ENCODE measurements at places on chromosomes 6 and 20. TPM values are rescaled to one million over a fixed set of nuclear protein-coding genes. Genes with fewer than 3 reads are reported as not detected.

Gene ADGRB3
- total RNA-seq: 1.8 TPM

Gene PPP1R16B
- not detected for total RNA-seq

Gene MCCD1
- not detected for total RNA-seq

Gene CGA
- total RNA-seq: 5.5 TPM

Gene BMP5
- total RNA-seq: 1.7 TPM

Gene CLPSL2
- total RNA-seq: not detected

Gene SLC22A2
- not detected for total RNA-seq

Gene LRRC1
- total RNA-seq: 36.2 TPM

Gene ETV7
- total RNA-seq: not detected

Gene SAYSD1
- 19.7 TPM for total RNA-seq

Gene RNASET2
- 29.8 TPM for total RNA-seq

Gene SGK1
- total RNA-seq: 17.8 TPM

Gene MYB
- 5.6 TPM for total RNA-seq

Gene BHLHE23
- total RNA-seq: not detected

Gene HLA-DMB
- total RNA-seq: 1.8 TPM

Gene SNAP25
- total RNA-seq: 8.2 TPM

Gene CLDN20
- total RNA-seq: not detected

Gene PTCRA
- not detected for total RNA-seq

Gene SPTLC3
- total RNA-seq: 42.7 TPM

Gene CRISP3
- not detected for total RNA-seq

Gene CST2
- total RNA-seq: not detected

Gene OR2H1
- total RNA-seq: not detected

Gene NFYA
- total RNA-seq: 62.7 TPM

Gene FAM184A
- 23.0 TPM for total RNA-seq

Gene SLC24A3
- 1.5 TPM for total RNA-seq

Gene TMEM170B
- 7.3 TPM for total RNA-seq

Gene DDX39B
- total RNA-seq: 810 TPM

Gene ASF1A
- total RNA-seq: 29.5 TPM

Gene FAM83B
- 17.4 TPM for total RNA-seq

Gene CPXM1
- 130 TPM for total RNA-seq

Gene PI3
- total RNA-seq: not detected

Gene ALDH5A1
- total RNA-seq: 14.6 TPM

Gene DHX16
- 31.0 TPM for total RNA-seq

Gene GPLD1
- total RNA-seq: 7.4 TPM

Gene TUBB2A
- total RNA-seq: 31.9 TPM

Gene ANKRD66
- not detected for total RNA-seq

Gene PSORS1C2
- not detected for total RNA-seq

Data from progenitor cell of endocrine pancreas (in vitro differentiated cells).